Stimulated activated CD4-positive, alpha-beta T cell treated with anti-CD3 and anti-CD28 coated beads, Interleukin-2, amount 100 ng/mL, for 48 hours (primary cell): ENCODE measurements at places on chromosomes 13 and 19.

DNA sequence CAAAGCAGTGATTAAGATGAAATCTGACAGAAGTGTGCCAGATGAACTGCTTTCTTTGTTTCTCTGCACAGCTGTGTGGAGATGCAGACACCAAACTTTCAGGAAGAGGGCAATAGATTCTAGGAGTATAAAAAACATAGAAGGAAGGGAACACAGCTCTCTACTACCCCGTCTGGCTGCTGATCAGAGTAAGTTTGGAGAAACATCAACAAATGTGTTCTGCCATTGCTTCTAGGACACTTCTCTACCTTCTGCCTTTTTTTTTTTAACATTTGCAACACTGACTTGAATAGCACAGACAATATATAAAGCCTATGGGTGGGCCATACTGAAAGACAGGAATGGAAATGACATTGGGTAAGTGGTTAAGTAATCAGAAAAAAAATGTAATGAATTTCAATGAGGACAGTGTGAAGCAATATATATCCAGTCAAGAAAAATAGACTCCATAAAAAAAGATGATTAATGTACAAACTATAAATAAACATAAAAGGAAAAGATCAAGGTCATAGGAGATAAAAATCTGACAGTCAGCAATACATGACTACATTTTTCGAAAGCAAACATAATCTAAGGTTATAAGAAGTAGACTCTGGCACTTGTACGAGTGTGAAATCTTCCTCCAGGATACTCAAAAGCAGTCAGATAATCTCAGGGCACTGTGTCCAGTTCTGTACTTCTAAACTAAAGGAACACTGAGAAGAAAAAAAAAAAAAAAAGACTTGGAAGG, 21.4 kb downstream of the NUFIP1 start:
- DNase-seq = no peak

GRCh38 chr13:101554420-101555125, 102.1 kb downstream of the ITGBL1 start:
- DNase-seq = no peak

GRCh38 chr13:31200637-31200971, 829 bp downstream of the B3GLCT start:
- DNase-seq = peak; percentile 29

DNA sequence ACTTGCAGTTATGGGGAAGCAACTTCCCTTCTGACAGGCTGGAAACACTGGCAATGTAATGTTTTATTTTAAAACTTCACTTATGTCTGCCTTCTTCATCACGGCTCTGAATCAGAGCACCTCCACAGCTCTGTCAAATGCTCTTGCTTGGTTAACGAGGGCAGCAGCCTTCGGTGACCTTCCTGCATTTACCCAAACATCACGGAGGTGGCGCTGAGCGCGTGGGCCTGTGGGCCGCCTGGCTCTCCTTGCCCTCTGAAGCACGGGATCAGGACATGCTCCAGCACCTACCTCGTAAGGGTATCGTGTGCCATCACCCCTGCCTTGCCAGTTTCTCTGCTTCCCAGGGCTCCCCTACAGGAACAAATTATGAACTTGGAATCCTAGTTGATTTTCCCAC, 310.0 kb downstream of the TEX29 start:
- no peak for DNase-seq

- no peak for DNase-seq
Measured at GRCh38 chr19:48318286-48318987, 6.9 kb upstream of the EMP3 start.

DNA sequence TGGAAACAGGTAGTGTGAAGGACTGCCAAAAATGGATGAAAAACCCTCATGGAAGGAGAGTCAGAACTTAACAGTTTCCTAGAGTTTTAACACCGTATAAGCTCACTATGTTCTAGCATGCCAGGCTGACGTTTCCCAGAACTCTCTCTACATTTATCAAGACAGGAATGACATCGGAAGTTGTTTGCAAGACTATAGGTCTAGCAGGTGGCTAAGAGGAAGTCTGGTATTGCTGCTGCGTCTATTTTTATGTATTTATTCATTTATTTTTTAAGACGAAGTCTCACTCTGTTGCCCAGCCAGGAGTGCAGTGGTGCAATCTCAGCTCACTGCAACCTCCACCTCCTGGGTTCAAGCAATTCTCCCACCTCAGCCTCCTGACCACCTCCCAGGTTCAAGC, 20.5 kb upstream of the ARL11 start:
- no peak for DNase-seq

DNA sequence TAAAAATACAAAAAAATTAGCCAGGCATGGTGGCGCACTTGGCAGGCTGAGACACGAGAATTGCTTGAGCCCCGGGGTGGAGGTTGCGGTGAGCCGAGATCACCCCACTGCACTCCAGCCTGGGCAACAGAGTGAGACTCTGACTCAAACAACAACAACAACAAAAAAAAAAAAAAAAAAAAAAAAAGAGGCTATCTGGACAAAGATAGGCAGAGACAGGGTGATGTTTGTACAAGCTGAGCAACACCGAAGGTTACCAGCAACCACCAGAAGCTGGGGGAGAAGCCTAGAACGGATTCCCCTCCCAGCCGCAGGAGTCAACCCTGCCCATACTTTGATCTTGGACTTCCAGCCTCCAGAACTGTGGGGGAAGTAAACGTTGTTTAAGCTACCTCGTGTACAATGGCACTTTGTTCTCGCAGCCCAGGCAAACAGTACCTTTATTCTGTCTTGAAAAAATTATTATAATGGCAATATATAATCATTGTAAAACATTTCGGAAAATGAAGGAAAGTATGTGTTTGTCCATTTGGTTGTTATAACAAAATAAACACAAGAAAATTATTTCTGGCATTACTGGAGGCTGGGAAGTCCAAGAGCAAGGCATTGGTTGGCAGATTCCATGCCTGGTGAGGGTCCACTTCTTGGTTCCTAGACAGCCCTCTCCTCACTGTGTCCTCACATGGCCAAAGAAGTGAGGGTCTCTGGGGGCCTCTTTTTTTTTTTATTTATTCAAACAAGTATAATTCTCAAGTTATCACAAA, 39.8 kb upstream of the LATS2 start:
- no peak for DNase-seq

- DNase-seq = no peak
Measured at GRCh38 chr13:106597186-106597585, 29.2 kb upstream of the ARGLU1 start.

DNA sequence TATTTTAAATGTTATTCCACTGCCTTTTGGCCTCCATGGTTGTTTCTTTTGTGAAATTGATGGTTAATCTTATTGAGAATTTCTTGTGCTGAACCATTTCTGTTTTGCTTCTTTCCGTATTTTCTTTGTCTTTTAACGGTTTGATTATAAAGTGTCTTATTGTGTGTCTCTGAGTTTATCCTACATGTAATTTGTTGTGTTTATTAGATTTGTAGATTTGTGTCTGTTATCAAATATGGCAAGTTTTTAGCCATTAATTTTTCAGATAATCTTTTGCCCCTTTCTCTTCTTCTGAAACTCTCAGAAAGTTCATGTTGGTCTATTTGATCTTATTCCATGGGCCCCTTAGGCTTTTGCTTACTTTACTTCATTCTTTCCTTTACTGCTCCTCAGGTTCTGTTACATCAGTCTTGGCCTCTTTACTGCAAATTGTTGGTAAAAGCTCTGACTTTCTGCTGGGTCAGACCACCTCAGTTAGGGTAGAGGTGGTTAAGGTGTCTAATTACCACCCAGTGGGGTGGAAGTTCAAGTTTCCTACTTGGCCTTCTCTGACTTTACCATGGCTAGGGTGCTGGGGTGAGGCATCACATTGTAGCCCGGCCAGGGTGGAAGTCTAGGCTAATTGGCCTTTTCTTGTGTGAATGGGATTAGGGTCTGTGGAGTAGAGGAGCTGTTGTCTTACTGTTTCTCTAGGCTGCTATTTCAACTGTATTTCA, 58.3 kb downstream of the ZMYM2 start:
- DNase-seq = no peak
